ENCODE measurements at places on chromosomes 11 and 22.
A peak's percentile ranks its signal among the peaks of the same experiment; 100 is the strongest.

- DNase-seq = no peak
These were observed 256.9 kb downstream of the KIRREL3 start for GRCh38 chr11:126743628-126744027.

- DNase-seq = no peak
These were observed 100.6 kb downstream of the FBXO7 start for GRCh38 chr22:32574958-32575910.

DNA sequence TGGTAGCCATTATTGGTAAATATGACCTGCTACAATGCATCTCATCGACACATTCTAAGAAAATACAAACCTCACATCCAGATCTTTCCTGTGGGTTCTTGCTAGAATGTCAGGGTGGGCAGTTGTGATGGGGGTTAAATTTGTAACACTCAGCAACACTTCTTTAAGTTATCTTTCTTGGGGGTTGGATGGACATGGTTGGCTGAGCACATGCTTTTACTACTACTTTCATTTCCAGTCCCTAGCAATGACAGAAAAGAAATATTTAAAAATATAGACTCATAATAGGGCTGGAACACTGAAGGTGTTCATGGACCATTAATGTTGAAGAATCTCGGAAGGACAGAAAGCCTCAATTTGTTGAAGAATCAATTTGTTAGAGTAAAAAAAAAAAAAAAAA, 57.6 kb downstream of the APOL3 start:
- DNase-seq = no peak

GRCh38 chr11:35515224-35515623, 10.2 kb downstream of the PAMR1 start:
- no peak for DNase-seq

- DNase-seq = no peak
These were observed 40.6 kb downstream of the TENM4 start for GRCh38 chr11:79400206-79400605.

DNA sequence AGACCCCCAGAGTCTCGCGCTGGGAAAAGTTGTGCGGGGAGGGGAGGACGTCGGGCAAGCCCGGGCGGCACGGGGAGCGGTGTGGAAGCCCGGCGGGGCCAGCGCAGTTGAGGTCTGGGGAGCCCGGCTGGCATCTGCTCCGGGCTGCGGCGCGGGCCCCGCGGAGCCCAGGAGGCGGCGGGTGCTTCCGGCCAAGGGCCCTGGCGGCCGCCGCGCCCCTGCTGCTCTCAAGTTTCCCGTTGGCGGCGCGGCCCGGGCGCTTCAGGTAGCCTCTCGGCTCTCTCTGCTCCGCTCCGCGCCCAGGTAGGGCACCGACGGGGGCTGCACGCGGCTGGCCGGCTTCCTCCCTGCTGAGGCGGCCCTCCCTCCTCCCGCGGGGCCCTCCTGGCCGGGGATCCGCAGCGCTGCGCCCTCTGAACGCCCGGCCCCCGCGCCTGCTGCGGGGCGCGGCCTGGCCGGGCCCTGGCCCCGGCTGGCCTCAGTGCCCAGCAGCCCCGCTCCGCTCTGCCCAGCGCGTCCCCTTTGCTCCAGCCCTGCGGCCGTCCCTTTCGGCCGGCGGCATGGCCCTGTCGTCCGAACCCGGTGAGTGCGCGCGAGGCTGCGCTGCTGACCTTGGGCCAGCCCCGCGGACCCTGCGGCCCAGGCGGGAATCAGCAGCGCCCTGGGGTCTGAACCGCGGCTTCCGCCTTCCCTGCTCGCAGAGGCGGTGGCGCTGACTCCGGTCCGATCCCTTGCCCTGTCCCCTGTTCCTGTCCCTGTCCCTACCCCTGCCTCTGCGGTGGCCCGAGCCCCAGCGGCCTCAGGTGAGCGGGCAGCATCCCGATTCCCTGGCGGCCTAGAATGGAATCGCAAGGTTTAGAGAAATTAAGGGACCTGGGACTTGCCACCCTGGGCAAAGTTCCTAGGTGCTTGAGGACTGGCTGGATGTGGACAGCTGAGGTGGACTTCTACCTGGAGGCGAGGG, 4.3 kb upstream of the AMPD3 start:
- DNase-seq = no peak

GRCh38 chr22:50169774-50170341, 673 bp upstream of the PANX2 start:
- peak; percentile 65 for DNase-seq

GRCh38 chr22:43198936-43199335, 12.0 kb upstream of the TTLL12 start:
- no peak for DNase-seq

- no peak for DNase-seq
These were observed 188.7 kb downstream of the CSNK2A3 start for GRCh38 chr11:11164334-11164690.

DNA sequence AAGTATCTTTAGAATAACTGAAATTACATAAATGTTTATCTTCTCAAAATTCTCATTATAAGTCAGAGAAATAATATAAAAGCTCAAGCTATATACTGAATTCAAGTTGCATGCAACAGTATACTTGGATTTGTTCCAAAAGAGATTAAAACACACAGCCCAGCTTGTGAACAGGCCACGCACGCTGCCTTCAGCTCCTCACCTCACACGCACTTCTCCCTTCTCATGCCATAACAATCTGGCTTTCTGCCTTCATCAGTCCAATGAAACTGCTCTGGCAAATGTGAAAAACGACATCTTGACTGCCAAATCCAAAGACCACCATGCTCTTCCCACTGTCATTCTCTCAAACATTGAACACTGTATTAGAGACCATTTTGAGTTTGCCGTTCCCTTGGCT, 22.1 kb downstream of the ATP6V1E1 start:
- DNase-seq = no peak

DNA sequence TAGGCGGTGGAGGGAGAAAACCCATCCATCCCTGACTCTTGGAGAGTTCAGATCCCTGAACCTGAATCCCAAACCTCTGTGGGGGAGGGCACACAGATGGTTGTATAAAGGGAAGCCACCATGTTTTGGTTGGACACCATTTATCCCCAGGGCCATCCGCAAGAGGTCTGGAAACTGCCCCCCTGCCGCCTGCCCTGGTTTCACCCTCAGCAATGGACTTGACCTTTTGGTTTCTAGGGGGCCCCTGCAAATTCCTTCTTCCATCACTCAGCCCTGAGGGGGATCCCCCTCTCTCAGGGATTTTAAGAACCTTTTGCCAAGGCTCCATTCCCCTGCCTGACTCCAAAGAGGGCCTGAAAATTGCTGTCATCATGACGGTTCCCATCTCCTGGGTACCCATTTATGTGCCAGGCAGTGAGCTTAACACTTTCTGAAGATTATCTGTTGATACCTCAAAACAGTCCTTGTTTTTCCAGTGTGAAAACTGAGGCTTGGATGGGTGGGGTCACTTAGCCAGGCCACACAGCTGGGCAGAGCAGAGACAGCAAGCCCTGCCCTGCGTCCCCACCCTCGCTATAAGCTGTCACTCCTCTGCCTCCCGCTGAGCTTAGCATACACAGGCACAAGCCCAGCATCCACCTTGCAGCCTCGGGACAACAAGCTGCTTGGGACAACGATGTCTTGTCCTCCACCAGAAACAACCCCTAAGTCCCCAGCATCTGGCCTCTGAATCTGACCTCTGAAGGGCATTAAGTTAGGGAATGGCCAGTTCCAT, 33.2 kb upstream of the CRYBB3 start:
- DNase-seq = no peak

DNA sequence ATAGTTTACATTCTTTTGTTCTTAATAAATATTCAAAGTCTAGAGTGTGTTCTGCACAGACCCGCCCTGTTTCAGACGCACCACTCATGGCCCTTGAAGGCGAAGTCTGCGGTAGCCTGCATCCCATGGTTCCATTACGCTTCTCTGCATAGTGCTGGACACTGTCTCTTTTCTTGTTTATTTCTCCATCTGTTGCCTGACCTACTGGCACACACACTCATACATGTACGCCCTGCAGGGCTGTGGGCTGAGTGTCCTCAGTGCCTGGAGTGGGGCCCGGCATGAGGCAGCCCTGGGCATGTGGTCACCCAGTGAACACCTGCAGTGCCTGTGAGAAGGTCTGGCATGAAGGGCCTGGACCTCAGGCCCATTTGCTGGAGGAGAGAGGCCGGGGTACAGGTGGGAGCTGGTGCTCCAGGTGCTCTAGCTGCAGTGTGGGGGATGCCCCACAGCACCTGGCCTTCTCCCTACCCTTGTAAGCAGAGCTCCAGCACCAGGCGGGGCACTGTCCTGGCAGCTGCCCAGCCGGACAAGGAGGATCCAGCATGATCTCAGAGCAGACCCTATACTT, 404.1 kb downstream of the TBC1D22A start:
- DNase-seq = no peak

DNA sequence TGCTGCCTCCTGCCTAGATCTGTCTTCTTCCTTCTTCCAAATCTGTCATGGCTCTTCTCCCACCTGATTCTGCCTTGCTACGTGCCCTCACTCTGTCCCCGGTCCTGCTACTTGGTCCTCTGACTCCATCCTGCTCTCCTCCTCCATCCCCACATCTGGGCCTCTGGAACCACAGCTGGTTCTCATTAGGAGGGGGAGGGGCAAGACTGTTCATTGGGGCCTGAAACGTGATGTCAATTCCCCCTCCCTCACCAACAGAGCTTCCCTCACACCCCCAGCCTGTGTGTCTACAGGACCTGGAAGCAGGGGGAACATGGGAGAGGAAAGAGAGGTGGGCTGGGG, 9.1 kb downstream of the DCHS1 start:
- no peak for DNase-seq

DNA sequence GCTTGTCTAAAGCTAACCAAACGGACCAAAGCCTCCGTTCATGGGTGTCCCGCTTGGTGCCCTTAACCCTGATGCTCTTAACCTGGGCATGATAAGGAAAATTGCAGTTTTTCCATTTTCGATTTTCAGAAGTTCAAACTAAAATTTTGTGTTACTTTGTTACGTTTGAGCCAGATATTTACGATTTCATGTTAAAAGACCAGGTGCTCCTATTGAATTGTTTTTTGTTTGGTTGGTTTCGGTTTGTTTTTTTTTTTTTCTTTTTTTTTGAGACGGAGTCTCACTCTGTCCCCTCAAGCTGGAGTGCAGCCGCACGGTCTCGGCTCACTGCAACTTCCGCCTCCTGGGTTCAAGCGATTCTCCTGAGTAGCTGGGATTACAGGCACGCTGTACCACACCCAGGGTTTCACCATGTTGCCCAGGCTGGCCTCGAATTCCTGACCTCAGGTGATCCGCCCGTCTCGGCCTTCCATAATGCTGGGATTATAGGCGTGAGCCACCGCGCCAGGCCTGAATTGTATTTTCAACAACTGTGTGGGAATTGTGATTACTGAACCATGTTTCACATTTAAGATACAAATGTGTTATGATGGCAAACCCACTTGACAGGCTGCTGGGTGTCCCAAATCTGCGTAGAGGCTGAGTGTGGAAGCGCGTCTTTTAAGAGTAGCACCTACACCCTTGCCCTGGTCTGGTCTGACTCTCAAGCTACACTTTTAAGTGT, 864 bp upstream of the USP28 start:
- DNase-seq = no peak

DNA sequence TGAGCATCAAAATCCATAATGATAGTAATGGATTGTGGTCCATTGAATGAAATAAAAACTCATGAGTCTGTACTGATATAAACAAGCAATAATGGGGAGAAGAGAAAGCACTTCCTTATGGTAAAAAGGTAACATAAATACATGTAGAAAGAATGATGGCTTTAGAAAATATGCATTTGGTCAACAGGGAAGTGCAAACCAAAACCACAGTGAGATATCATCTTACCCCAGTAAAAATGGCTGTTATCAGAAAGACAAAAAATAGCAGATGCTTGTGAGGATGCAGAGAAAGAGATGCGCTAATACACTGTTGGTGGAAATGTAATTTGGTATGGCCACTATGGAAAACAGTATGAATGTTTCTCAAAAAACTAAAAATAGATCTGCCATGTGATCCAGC, 6.9 kb upstream of the MMP20 start:
- DNase-seq = no peak

DNA sequence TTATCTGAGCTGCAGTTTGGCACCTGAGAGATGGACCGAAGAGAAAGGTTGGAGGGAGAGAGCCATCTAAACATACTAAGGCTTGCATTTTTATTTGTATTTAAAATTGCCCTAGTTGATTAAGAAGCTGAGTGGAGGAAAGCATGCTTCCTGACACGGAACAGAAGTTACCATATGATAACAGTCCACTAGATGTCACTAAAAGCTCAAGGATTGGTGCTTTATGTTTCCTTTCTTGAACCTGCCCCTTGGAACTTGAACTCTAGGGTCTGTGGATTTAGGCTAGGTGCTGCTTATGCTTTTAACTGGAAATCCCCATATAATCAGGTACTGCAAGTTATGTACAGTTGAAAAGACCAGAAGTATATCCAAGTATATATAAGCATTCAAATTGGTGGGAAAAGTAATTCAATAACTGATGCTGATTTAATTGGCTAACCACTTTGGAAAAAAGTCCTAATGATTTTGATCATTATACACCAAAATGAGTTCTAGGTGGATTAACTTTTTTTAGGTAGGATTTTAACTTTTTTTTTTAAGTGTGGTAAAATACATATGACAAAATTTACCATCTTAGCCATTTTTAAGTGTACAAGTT, 9.5 kb downstream of the RBMXL2 start:
- peak; percentile 62 for DNase-seq

Data from HEK293T (cell line).